ENCODE measurements at places on chromosomes 11 and 22. TPM values are rescaled to one million over a fixed set of nuclear protein-coding genes. Genes with fewer than 3 reads are reported as not detected.

DENND6B gene
- 3.4 TPM for total RNA-seq

SEC14L6 gene
- total RNA-seq, result not detected

DNA sequence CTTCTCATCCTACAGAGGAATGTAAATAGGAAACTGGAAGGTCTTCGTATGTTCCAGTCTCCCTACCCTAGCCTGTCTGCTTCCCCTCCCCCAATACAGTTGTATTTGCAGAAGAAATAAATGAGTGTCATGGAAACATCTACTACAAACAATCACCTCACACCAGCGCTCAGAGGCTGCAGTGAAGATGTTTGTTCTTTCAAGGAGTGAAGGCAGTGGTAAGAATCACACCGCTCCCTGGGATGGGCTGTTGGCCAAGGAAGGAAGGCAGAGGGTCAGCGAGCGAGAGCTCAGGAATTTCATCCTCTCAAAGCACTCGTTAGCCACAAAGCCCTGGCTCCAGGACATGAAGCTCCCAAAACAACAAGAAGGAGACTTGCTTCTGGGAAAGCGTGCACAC, 1.1 kb upstream of the IGSF9B start:
- no peak for DNase-seq
- peaks cover 5% of the 10 kb centered on the region for H3K27me3 ChIP-seq
- no peaks in the 10 kb centered on the region for H3K36me3 ChIP-seq
- H3K4me3 ChIP-seq, result no peak overlapping the region
- H3K27ac ChIP-seq, result no peak overlapping the region
- H3K4me1 ChIP-seq, result 0 out of 2 replicates have a peak, but pooled peaks cover 6% of the 10 kb centered on the region

- H3K36me3 ChIP-seq, result no peaks in the 10 kb centered on the region
- H3K4me1 ChIP-seq, result peaks cover 68% of the 10 kb centered on the region
- H3K4me3 ChIP-seq, result peak overlapping the region; percentile 18
- H3K27ac ChIP-seq, result peak overlapping the region; percentile 94
- no peaks in the 10 kb centered on the region for H3K27me3 ChIP-seq
These were observed 4.2 kb downstream of the MYRF start for GRCh38 chr11:61756452-61757212.

DNA sequence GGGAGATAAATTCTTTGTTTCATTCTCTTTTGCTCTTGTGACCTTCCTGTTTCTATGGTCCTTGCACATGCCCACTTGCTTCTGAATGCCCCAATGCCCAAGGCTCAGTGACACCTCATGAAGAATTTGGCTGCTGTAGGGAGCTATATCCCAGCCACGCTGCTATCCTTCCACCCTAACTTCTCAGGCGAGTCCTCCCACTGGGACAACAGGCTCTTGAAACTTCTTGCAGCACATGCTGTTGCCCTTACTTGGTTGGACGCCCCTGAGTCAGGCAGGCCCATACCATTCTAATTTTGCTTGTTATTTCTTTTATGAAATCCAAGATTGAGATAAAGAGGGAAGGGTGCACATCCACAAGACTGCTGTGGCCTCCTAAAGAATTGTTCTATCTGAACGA, 57.6 kb upstream of the BLID start:
- DNase-seq, result no peak
- no peaks in the 10 kb centered on the region for H3K36me3 ChIP-seq
- H3K4me3 ChIP-seq, result no peak overlapping the region
- no peak overlapping the region for H3K27ac ChIP-seq

- H3K27ac ChIP-seq, result no peak overlapping the region
- no peaks in the 10 kb centered on the region for H3K4me1 ChIP-seq
- no peak overlapping the region for H3K4me3 ChIP-seq
- no peaks in the 10 kb centered on the region for H3K27me3 ChIP-seq
These were observed 514.2 kb downstream of the NTM start for GRCh38 chr11:131884461-131885073.

- H3K4me3 ChIP-seq, result no peak overlapping the region
- no peak overlapping the region for H3K27ac ChIP-seq
- DNase-seq, result no peak
- H3K27me3 ChIP-seq, result no peaks in the 10 kb centered on the region
- peaks cover 45% of the 10 kb centered on the region for H3K4me1 ChIP-seq
These were observed 117.7 kb downstream of the PTPRJ start for GRCh38 chr11:48098024-48098423.

DNA sequence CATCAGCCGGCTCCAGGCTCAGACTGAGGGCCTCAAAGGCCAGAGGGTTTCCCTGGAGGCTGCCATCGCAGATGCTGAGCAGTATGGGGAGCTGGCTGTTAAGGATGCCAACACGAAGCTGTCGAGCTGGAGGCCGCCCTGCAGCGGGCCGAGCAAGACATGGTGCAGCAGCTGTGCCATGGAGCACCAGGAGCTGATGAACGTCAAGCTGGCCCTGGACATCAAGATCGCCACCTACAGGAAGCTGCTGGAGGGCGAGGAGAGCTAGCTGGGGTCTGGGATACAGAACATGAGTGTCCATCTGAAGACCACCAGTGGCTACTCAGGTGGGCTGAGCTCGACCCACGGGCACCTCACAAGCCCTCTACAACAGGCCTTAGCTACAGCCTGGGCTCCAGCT, 4.0 kb upstream of the SCUBE2 start:
- H3K4me1 ChIP-seq, result no peaks in the 10 kb centered on the region
